ENCODE measurements at places on chromosomes 1 and 21.

GRCh38 chr1:54887665-54888071 lies 673 bp upstream of the DHCR24 start:
- peaks cover 39% of the 10 kb centered on the region for H3K36me3 ChIP-seq
- peaks cover 43% of the 10 kb centered on the region for H3K4me1 ChIP-seq
- DNase-seq, result no peak
- peaks cover 11% of the 10 kb centered on the region for H3K27me3 ChIP-seq

- peak overlapping the region; percentile 51 for H3K4me3 ChIP-seq
- peaks cover 13% of the 10 kb centered on the region for H3K4me1 ChIP-seq
- peak; percentile 56 for DNase-seq
- peaks cover 20% of the 10 kb centered on the region for H3K27me3 ChIP-seq
- H3K27ac ChIP-seq, result peak overlapping the region; percentile 17
These were observed 44.1 kb upstream of the SLC25A33 start for GRCh38 chr1:9494936-9495758.

- H3K27me3 ChIP-seq, result no peaks in the 10 kb centered on the region
- peaks cover 43% of the 10 kb centered on the region for H3K36me3 ChIP-seq
- no peak for DNase-seq
- peak overlapping the region; percentile 11 for H3K4me3 ChIP-seq
- peak overlapping the region; percentile 83 for H3K27ac ChIP-seq
- peaks cover 62% of the 10 kb centered on the region for H3K4me1 ChIP-seq
These were observed 10.2 kb downstream of the USP24 start for GRCh38 chr1:55204997-55205396.

GRCh38 chr1:2542246-2542915 lies 12.3 kb upstream of the HES5 start:
- no peaks in the 10 kb centered on the region for H3K4me1 ChIP-seq
- no peaks in the 10 kb centered on the region for H3K36me3 ChIP-seq
- DNase-seq, result no peak
- peaks cover 9% of the 10 kb centered on the region for H3K27me3 ChIP-seq
- no peak overlapping the region for H3K27ac ChIP-seq
- no peak overlapping the region for H3K4me3 ChIP-seq

GRCh38 chr1:93757256-93758036 lies 75.8 kb upstream of the BCAR3 start:
- DNase-seq, result no peak
- H3K27me3 ChIP-seq, result no peaks in the 10 kb centered on the region
- H3K27ac ChIP-seq, result no peak overlapping the region
- H3K4me1 ChIP-seq, result peaks cover 56% of the 10 kb centered on the region
- H3K4me3 ChIP-seq, result no peak overlapping the region
- no peaks in the 10 kb centered on the region for H3K36me3 ChIP-seq

DNA sequence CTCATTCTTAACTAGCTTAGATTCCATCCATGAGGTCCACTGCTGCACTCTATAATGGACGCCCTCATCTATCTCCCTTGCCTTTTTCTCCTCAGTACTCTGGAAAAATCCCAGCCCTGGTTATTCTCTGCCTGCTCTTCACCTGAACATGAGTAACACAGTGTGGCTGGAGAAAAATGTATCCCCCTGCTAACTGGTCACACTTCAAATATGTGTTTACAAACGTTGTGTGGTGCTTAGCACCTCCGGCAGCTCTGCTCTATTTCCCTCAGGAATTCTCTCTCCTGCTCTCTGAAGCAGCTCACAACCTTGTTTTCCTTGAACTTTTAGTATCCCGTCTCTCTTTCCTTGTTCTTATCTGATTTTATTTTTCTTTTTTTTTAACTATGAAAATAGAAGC lies 4.1 kb downstream of the SCCPDH start:
- peaks cover 63% of the 10 kb centered on the region for H3K36me3 ChIP-seq
- H3K27ac ChIP-seq, result no peak overlapping the region
- peaks cover 9% of the 10 kb centered on the region for H3K4me1 ChIP-seq
- H3K27me3 ChIP-seq, result no peaks in the 10 kb centered on the region

- peaks cover 3% of the 10 kb centered on the region for H3K36me3 ChIP-seq
- H3K27ac ChIP-seq, result no peak overlapping the region
- peak; percentile 2 for DNase-seq
- peaks cover 2% of the 10 kb centered on the region for H3K27me3 ChIP-seq
- H3K4me3 ChIP-seq, result no peak overlapping the region
These were observed 64.6 kb downstream of the RHOU start for GRCh38 chr1:228799924-228800323.

DNA sequence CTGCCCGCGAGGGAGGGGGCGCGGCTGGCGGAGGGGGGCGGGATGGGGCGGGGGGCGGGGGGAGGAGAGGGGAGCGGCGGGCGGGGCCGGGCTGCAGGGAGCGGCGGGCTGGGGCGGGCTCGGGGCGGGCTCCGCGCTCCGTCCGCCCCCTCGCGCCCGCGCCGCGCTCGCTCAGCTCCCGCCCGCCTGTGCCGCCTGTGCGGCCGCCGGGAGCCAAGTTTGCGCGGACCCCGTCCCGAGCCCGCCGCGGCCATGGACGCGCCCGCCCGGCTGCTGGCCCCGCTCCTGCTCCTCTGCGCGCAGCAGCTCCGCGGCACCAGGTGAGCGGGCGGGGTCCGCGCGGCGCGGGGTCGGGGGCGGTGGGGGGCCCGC lies at the start of gene GABRD:
TSS of gene GABRD (plus strand) at position 174 of the 372 bp plus-strand sequence. CDS start at position 253, 79 bp downstream.
- no peaks in the 10 kb centered on the region for H3K4me1 ChIP-seq
- H3K4me3 ChIP-seq, result no peak within 1 kb of the TSS
- no peak for DNase-seq
- H3K27ac ChIP-seq, result no peak within 1 kb of the TSS
- no peaks in the 10 kb centered on the region for H3K36me3 ChIP-seq

- H3K4me3 ChIP-seq, result no peak overlapping the region
- peaks cover 28% of the 10 kb centered on the region for H3K36me3 ChIP-seq
- H3K4me1 ChIP-seq, result peaks cover 61% of the 10 kb centered on the region
- no peak for DNase-seq
- H3K27ac ChIP-seq, result no peak overlapping the region
- no peaks in the 10 kb centered on the region for H3K27me3 ChIP-seq
These were observed 9.8 kb downstream of the PPP2R5A start for GRCh38 chr1:212294983-212295382.

GRCh38 chr21:44552136-44552535 lies 831 bp upstream of the KRTAP10-2 start:
- no peak overlapping the region for H3K27ac ChIP-seq
- no peak for DNase-seq
- H3K27me3 ChIP-seq, result peaks cover 3% of the 10 kb centered on the region
- no peak overlapping the region for H3K4me3 ChIP-seq
- H3K4me1 ChIP-seq, result peaks cover 8% of the 10 kb centered on the region

GRCh38 chr1:9128520-9129265 lies at the start of gene GPR157:
TSS of gene GPR157 (minus strand) at chr1:9129102. CDS start at chr1:9129027, 75 bp downstream.
- DNase-seq, result peak; percentile 71
- peak within 1 kb of the TSS; percentile 85 for H3K4me3 ChIP-seq
- H3K27ac ChIP-seq, result peak within 1 kb of the TSS; percentile 55
- peaks cover 13% of the 10 kb centered on the region for H3K27me3 ChIP-seq
